ENCODE measurements at places on chromosomes 3 and 15. TPM values are rescaled to one million over a fixed set of nuclear protein-coding genes. Genes with fewer than 3 reads are reported as not detected.
A peak's percentile ranks its signal among the peaks of the same experiment; 100 is the strongest.

IL16 gene
- 130 TPM for total RNA-seq

ISLR gene
- total RNA-seq = 13.4 TPM

RETNLB gene
- not detected for total RNA-seq

SSUH2 gene
- total RNA-seq = 1.2 TPM

- no peaks in the 10 kb centered on the region for H3K36me3 ChIP-seq
- H3K27me3 ChIP-seq = no peaks in the 10 kb centered on the region
- no peak for DNase-seq
- H3K4me3 ChIP-seq = no peak overlapping the region
- peaks cover 22% of the 10 kb centered on the region for H3K4me1 ChIP-seq
- H3K27ac ChIP-seq = no peak overlapping the region
Observed at GRCh38 chr3:106172101-106172500, 303.3 kb upstream of the CBLB start.

DNA sequence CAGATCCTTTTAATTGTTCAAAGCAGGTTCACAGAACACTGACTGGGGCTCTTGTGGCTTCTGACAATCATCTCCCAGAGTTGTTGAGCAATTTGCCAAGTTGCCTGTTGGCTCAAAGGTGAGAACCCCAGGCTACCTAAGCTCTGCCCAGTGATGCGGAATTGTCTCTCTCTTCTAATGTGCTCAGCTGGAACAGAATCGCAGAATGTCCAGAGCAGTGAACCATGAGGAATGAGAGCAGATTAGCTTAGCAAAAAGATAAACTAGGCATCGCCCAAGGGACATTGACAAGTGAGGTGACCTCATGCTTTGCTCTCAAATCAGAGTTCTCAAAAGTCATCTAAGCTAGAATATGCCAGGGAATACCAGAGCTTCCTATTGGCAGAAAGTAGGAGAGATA, 148.1 kb downstream of the WDR76 start:
- H3K27me3 ChIP-seq = no peaks in the 10 kb centered on the region
- H3K36me3 ChIP-seq = no peaks in the 10 kb centered on the region
- H3K4me1 ChIP-seq = no peaks in the 10 kb centered on the region

DNA sequence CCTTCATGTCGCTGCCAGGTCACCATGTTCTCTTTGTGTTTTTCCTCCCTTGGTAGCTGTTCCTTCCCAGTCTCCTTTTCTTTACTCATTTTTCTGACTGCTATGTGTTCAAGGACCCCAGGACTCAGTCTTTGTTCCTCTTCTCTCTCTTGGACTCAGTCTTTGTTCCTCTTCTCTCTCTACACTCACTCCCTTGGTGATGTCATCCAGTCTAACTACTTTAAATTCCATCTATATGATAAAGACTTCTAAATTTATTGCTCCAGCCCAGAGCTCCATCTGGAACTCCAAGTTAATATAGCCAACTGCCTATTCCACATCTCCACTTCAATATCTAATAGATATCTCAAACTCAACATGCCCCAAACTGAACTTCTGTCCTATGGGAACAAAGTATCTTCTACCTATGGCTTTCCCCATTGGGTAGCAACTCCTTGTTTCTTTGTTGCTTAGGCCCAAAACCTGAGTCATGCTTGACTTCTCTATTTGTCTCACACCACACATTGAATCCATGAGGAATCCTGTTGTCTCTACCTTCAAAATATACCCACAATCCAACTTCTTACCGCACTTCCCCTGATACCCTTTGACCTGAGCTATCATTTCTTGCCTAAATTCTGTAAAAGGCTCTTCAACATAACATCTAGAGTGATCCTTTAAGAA, 4.9 kb upstream of the DYNC1LI1 start:
- no peaks in the 10 kb centered on the region for H3K36me3 ChIP-seq
- H3K4me3 ChIP-seq = no peak overlapping the region
- DNase-seq = no peak
- no peak overlapping the region for H3K27ac ChIP-seq
- H3K4me1 ChIP-seq = peaks cover 42% of the 10 kb centered on the region
- H3K27me3 ChIP-seq = no peaks in the 10 kb centered on the region

- DNase-seq = peak; percentile 66
- no peaks in the 10 kb centered on the region for H3K36me3 ChIP-seq
- H3K27me3 ChIP-seq = no peaks in the 10 kb centered on the region
- H3K27ac ChIP-seq = peak overlapping the region; percentile 82
- H3K4me1 ChIP-seq = peaks cover 100% of the 10 kb centered on the region
Observed at GRCh38 chr15:67105065-67105951, 39.9 kb downstream of the SMAD3 start.

DNA sequence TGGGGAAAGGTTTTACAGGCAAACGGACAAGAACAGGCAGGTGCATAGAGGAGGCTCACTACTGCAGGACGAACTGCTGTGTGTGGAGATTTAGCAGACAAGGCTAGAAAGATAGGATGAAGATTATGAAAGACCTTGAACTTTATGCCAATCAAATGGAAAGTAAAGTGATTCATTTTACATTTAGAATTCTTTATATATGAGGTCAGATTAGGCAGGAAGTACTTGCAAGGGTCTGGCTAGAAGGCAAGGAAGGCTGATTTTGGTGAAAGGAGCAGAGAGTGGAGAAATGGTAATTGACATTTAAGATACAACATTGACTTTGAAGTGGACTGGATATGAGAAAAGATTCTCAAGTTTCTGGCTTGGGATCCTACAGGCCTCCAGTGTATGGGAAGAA, 33.6 kb downstream of the PLSCR4 start:
- H3K27me3 ChIP-seq = no peaks in the 10 kb centered on the region
- no peak overlapping the region for H3K27ac ChIP-seq
- no peak for DNase-seq
- no peaks in the 10 kb centered on the region for H3K4me1 ChIP-seq
- H3K36me3 ChIP-seq = no peaks in the 10 kb centered on the region

DNA sequence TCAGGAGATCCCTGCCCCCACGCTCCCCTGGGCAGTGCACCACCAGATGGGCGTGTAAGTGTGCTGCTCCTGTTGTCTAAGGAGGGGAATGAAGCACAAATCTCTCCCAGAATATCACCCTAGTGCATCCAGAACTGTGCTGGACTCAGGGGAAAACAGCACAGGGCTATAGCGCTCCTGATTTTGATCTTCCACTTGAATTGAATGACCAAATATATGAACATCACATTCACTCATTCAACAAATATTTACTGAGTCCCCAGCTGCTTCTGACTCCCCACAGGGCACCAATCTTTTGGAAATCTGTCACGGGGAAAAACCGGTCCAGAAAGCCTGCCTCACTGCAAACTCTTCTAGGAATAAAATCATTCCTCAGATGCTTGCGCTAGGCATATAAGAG, 2.4 kb downstream of the CPLX3 start:
- H3K4me1 ChIP-seq = peaks cover 8% of the 10 kb centered on the region
- no peak overlapping the region for H3K27ac ChIP-seq
- DNase-seq = no peak

DNA sequence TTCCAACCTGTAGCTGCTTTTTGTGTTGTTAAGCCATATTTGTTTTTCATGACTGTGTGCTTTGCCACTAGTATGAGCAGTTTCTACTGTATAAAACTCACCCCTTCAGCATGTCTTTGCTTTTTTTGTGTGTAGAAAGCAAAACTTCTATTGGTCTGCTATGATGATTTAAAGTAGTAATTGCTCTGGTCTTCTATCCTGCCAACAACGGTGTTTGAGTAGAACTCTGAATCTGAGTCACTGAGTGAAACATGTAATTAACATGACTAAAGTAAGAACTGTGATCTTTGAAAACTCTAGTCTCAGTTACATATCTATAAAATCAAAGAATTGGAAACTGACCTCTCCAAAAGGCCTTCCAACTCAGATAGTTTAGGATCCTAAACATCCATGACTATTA, 133.6 kb downstream of the TPRG1 start:
- no peak overlapping the region for H3K27ac ChIP-seq
- H3K36me3 ChIP-seq = no peaks in the 10 kb centered on the region
- no peak overlapping the region for H3K4me3 ChIP-seq

DNA sequence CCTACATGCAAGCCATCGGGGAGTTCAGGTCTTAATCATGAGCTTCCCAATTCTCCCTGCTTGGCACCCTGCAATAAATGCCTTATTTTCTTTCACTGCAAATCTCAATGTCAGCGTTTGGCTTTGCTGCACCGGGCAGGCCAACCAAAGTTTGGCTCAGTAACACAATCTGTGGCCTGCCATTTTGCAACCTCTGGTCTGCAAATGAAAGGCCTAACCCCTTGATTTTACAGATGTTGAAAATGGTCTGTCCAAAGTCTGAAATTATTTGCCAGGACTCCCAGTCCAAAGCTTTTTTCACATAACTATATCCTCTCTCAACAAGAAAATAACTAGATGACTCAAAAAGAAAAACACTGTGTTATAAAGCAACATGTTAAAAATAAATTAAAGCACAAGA, 34.0 kb upstream of the LEKR1 start:
- DNase-seq = no peak
- no peak overlapping the region for H3K4me3 ChIP-seq
- no peaks in the 10 kb centered on the region for H3K4me1 ChIP-seq
- no peak overlapping the region for H3K27ac ChIP-seq
- H3K27me3 ChIP-seq = no peaks in the 10 kb centered on the region

DNA sequence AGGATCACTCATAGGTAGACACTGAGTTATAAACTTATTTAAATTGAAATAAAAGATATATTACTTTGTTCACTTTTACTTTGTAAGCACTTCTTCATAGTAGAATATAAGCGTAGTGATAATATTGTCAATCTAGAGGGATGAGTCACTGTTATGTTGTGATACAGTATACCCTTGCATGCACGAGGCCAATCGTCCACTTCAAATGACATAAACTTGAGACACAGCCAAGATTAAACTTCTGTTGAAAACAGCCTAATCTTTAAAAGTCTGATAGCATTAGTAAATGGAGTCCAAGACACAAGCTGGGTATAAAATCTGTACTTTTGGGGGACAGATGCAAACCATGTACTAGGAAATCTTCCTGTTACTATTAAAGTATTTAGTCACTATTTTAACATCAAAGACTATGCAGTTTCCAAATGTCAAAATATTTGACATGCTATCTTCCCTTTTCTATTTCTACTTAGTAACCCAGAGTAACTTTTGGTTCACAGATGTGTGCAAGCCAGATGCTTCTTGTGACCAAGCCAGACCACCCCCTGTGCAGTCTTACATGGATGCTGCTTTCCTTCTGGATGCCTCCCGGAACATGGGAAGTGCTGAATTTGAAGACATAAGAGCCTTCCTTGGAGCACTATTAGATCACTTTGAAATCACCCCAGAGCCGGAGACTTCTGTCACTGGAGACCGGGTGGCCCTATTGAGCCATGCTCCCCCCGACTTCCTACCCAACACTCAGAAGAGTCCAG, 85.3 kb downstream of the PIK3R4 start:
- H3K4me1 ChIP-seq = no peaks in the 10 kb centered on the region
- no peak overlapping the region for H3K27ac ChIP-seq
- DNase-seq = no peak

- H3K4me1 ChIP-seq = peaks cover 57% of the 10 kb centered on the region
- no peak overlapping the region for H3K4me3 ChIP-seq
- H3K36me3 ChIP-seq = no peaks in the 10 kb centered on the region
- DNase-seq = no peak
Observed at GRCh38 chr3:105829871-105830622, 38.8 kb downstream of the CBLB start.

- DNase-seq = no peak
- H3K36me3 ChIP-seq = no peaks in the 10 kb centered on the region
- no peaks in the 10 kb centered on the region for H3K27me3 ChIP-seq
- no peaks in the 10 kb centered on the region for H3K4me1 ChIP-seq
- H3K27ac ChIP-seq = no peak overlapping the region
Observed at GRCh38 chr3:114706591-114707232, 412.9 kb downstream of the TIGIT start.
